ENCODE measurements at places on chromosomes 3 and 15.

DNA sequence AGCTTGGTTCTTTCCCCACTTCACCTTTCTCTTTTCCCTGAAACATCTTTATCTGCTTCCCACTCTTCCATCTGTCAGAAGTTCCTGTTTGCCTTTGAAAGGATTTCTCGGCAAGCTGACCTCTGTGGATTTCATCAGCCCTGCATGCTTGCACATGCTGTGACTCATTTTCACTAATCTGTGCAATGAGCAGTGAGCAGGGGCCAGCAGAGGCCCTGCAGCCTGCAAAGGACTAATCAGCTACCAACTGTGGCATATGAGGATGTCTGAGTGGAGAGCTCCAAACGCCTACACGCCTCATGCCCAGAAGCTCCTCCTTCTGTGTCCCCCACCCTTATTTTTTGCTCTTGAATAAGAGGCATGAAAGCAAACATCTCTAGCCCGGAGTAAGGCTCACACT, 333.0 kb upstream of the SEMA6D start:
- peak; percentile 79 for DNase-seq

- peak; percentile 90 for DNase-seq
These were observed 680 bp downstream of the SMARCC1 start for GRCh38 chr3:47780741-47781684.

- DNase-seq, result no peak
These were observed 3.2 kb upstream of the ATG7 start for GRCh38 chr3:11269007-11269406.

DNA sequence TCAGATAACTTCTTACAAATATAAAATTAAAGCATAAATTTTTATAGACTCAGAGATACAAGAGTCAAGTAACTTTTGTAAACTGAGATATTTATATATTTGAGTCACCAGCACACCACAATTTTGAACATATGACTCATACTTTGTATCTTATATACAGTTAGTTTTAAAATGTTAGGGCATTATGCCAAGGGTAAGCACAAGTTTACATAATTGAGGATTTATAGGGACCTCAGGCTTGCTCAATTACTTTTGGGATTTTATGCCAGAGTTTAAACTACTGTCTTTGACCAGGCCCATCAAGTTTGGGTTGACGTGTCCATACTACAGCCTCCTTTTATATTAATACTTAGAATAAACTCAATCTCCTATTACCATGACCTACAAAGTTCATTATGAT, 7.4 kb upstream of the FGF7 start:
- DNase-seq, result peak; percentile 38

- DNase-seq, result no peak
These were observed 90.5 kb downstream of the IGF1R start for GRCh38 chr15:98738689-98739401.

DNA sequence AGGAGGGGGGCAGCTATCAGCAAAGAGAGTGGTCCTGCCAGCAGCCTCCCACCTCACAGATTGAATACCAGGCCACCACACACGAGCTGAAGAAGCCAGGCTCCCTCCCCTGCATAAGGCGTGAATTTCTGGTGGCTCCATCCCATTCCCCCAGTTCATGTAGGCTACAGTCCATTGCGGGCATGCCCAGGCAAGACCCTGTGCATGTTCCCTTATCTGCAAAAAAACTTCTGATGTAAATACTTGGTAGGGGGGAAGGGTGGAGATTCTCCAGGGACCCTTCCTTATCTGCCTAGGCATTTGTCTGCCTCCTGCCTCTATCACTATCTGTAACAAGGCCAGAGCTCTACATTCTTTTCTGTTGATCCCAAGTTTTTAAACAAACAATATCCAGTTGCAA, 27.6 kb upstream of the UBP1 start:
- no peak for DNase-seq

DNA sequence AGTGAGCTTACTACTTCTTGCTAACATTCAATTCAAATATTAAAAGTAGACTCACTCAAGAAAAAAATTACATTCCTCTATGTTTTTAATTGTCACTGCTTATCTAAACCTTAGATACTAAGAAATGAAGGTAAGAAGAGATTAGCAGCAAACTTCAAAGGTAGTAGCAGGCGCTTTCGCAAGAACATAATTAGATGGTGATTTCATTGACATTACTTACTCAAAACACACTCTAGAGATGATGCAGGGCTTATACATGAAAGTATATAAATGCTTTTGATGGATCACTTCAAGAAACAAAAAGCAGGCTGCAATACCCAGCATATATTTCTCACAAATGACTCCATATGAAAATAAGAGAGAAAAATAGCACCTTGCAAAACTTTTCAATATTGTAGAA, 86.8 kb downstream of the FSIP1 start:
- DNase-seq, result no peak

DNA sequence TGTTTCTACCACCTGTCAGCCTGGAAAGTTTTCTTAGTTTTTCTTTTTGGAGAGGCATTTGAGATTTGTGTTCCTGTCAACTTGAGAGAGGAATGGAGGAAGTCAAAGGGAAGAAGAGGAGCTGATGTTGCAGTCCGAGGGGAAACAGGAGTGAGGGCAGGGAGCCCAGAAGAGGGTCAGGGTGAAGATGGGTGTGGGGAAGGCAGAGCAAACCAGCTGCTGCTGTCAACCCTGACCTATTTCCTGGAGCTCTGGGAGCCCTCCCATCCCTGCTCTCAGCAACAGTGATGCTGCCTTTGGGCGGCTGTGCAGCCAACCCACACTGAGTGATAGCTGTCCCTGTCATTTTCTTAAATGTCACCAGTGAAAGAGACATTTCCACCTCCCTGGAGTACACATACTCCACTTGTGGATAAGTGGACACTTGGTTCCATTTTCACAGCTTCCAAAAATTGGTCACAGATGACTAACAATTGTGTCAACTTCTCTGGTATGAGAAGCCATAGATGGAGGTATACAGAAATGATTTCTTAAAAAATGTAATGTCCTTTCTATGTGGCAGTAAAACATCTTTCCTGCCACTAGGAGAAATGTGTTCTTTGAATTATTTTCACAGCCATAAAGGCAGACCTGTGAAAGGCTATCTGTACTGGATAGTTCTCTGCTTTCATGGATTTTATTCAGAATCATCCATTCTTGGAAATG, 556.3 kb upstream of the TBL1XR1 start:
- DNase-seq, result peak; percentile 73

GRCh38 chr15:33778852-33779251, 189.4 kb upstream of the CHRM5 start:
- no peak for DNase-seq

DNA sequence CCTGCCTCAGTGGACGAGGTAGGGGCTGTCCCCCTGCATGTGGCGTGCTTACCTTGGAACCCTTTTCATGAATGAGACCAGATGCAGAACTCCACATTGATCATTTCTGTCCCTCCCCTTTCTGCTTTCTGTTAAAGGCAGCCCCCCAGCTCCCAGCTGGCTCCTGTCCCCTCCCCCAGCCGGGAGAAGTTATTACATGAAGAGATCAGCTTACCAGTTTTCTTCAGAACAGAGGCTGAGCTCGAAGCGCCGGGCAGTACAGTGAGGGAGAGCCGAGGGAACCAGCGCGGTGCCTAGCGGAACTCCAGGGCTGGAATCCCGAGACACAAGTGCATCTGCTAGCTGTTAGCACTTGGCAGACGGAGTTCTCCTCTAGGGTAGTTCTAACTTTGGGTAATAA, 263.3 kb upstream of the NR2E3 start:
- DNase-seq, result no peak

GRCh38 chr3:62318365-62318751, 55.0 kb downstream of the FEZF2 start:
- no peak for DNase-seq

DNA sequence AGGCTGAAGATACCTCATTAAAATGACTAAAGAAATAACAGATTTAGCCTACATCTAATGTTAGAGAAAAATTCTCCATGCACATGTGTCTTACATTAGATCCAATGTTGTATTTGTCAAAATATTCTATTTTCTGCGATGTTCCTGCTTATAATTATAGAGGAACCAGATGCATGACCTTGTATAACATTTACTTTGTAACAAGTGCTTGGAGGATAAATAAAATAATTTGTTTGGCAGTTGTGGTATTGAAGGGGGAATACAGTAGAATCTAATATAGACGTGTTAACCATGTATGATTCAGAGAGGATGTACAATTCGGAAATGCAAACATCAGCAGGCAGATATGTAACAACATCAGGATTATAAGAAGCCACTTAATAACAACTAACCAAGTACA, 922.2 kb downstream of the TUSC7 start:
- no peak for DNase-seq

DNA sequence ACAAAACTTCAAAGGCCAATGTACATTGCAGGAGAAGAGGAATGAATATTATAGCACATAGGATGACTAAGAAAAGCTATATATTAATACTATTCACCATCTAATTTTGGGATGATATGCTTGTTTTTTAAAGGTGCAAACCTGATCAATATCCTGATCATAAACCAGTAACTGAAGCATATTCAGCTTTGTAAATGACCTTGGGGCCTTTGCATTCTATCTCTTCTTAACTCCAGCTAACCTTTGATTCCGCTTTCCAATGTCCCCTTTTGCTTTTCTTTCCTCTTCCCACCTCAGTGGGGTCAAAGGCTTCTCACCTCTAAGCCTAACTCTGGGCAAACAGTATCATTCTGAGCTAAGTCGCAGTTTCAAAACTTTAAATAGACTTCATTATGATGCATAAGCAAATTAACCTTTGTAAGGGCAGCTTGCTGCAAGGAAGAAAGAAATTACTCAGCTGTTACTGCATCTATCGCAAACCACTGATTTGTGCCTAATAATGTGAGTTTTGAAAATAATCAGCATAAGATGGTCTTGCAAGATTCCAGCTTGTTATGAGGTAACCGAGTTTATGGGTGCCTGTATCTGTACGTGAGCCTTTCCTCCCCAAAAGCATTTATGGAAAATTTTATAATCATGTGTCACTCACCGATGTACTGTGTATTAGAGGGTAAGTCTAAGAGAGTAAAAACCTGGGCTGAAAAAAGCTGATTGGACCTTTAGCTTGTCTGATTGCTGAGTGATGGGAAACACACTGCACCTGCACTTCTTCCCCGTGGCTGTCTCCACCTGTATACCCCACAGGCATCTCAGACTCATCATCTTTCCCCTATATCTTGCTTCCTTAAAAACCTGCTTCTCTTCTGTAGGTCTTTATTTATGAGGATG, 116.8 kb downstream of the TPRG1 start:
- DNase-seq, result no peak

- DNase-seq, result peak; percentile 48
These were observed 216.8 kb downstream of the ERC2 start for GRCh38 chr3:56251343-56251945.

DNA sequence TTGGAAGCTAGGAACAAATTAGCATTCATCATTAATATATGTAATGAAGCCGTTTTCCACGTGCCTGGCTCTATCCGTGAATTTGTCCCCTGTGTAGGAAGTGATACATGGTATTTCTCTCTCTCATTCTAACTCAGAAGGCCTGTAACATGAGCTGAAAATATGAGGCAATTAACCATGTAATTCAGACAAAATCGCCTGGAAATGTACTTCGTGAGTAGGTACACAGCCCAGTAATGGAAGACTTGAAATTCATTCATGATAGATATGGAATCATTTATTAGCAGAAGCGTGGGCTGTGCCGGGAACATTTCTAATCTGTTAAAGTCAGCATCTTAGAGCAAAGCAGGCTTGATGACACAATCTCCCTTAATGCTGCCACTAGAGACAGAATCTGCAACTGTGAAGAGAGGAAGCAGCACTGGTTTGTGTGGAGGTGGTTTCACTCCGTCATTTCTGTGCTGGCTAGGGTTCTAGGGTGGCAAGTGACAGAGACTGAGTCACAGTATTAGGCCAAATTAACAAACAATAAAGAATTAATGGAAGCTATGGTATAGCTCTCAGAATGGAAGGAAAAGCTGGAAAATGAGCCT, 225.0 kb upstream of the PROK2 start:
- DNase-seq, result no peak

- no peak for DNase-seq
These were observed 136.6 kb upstream of the FHIT start for GRCh38 chr3:61387817-61388216.

- no peak for DNase-seq
These were observed 45.1 kb downstream of the RSL24D1 start for GRCh38 chr15:55151631-55152030.

DNA sequence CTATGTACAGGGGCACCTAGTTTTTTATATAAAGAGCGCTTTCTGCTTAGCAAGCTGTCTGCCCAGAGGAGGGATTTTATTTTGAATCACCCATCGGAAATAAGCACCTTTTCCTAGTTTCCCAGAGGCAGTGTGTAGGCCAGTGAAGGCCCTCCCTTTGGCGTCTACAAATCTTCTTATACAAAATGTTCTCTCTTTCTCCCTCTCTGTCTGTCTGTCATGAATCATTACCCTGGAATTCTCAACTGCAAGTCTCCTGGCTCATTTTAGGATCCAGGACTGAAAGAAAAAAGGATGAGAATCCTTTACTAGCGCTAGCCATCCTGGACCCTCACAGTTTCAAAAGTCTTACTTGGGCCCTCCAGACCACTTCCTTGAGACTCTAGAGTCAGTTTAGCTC, 728.1 kb downstream of the OTOL1 start:
- DNase-seq, result no peak

GRCh38 chr15:36661042-36661441, 81.6 kb downstream of the CDIN1 start:
- DNase-seq, result no peak

DNA sequence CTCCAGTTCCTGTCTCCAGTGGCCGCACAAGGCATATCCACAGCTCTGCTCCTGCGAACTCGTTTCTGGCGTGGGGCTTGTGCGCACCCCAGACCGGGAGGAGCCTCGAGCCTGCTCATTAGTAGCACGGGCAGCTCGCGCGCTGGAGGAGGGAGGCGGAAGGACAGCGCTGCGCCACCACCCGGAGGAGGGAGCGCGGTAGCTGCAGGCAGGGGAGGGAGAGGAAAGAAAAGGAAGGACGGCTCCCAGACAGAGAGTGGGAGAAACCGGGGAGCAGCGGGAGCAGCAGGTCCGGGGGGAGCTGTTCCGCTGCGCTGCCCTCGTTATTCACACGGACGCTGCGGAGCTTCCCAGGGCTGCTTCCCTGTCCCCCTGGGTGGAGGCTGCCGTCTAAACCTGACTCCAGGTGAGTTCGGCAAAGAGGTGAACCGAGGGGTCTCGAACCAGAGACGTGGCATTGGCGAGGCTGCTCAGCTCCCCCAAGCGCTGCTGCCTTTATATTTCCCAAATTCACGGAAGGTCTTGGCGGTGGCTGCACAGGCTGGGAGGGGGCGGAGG, 121.3 kb upstream of the ZNF717 start:
- DNase-seq, result peak; percentile 5
